ENCODE measurements at places on chromosomes 4 and X.

DNA sequence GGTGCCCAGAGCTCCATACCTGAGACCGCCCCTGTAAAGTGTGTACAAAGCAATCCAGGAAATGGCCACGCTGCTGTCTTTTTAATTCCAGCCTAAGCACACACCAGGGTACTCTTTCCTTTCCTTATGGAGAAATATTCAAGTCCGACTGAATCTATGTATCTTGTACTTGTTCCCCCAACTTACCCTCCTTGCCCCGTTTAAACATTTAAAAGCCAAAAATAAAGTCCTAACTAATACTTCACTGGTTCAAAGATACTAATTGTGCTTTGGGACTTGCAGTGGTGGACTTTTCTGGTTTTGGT lies 731 bp upstream of the AMMECR1 start:
- DNase-seq = no peak

GRCh38 chr4:8401665-8402064 lies 38.9 kb downstream of the ACOX3 start:
- DNase-seq = no peak

- no peak for DNase-seq
Observed at GRCh38 chr4:15118292-15118691, 116.0 kb downstream of the CPEB2 start.

DNA sequence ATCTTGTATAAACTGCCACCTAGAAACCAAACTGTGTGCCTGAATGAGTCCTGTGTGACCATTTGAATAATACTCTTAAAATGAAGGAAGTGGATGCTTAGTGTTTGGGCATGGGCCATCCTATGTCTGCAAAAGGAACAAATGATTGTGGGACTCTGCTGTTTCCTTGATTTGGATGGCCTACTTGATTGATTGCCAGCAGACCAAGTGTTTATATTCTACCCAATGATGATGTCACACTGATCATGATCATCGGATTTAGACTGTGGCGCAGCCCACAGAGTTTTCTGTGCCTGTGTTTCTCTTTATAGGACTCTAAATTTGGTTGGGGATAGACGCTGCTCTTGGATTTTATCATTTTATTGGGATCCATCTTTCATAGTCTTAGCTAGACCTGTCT lies 4.4 kb downstream of the SEPTIN11 start:
- no peak for DNase-seq

- DNase-seq = no peak
Observed at GRCh38 chrX:53674581-53674980, 11.9 kb downstream of the HUWE1 start.

- DNase-seq = no peak
Observed at GRCh38 chr4:177487977-177488376, 45.7 kb upstream of the AGA start.

DNA sequence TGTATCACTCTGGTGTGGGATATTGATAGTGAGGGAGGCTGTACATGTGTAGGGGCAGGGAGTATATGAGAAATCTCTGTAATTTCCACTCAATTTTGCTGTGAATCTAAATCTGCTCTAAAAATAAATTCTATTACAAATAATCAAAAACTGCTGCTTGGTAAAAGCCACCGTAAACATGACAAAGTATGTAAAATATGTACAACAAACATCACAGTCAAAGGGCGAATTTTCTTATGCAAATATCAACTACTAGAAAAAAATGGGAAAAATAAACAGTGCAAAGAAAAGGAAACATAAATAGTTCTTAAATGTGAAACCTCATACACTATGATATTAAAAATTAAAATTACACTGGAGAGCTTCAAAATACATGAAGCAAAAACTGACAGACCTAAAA lies 105.1 kb upstream of the DCLK2 start:
- no peak for DNase-seq

DNA sequence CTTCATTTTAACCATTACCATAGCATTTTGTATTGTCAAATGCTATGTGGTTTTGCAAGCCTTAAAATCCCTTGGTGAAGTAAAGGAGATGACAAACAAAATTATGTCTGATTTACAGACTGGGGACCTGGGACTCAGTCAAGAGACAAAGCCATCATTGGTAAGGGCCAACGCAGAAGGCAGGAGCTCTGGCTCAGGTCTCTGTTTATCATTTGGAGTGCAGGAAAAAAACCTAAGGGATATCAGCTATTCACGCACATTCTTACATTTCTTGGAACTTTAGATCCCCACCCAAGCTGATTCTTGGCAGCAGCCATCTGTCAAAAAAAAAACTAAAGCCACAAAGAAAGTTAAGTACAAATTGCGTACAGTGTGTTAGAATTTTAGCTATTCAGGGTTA lies 731.9 kb downstream of the STPG2 start:
- DNase-seq = no peak

Data from heart left ventricle (tissue), 16 donors.